RCC 7860 (cell line): ENCODE measurements at places on chromosomes 5 and 9.

DNA sequence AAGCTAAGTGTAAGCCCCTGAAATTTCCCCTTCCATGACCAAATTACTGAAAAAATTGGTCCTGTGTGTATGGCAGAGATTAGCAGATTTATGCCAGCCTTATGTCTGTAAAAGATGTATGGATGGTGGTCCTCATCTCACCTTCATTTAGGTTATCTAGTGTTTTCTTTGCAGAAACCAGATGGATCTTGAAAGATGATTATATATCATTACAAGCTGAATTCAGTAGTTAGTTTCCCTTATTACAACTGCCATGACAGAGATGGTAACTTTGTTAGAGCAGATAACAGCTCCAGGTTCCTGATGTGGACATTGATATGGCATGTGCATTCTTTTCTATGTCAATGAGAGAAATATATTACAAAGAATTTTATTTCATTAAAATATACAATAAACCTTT is 1403.2 kb upstream of the CDH6 start:
- DNase-seq: no peak

DNA sequence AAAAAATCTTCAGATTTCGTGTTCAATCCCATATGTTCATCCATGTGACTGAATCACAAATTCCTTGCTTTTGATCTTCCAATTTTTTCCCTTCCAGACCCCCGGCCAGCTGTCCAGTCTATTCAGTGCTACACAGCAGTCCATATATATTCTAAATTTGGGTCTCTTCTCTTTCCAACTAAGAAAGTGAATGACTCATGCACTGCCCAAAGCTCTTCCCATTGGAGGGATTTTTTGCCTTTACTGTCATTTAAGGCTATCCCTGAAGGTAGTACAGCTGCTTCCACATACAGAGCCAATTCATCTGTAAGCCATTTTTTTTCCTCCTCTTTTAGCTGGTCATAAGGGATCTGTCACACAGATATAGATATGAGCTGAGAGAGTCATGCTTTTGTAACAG is 478.3 kb downstream of the DMRT2 start:
- DNase-seq: no peak

DNA sequence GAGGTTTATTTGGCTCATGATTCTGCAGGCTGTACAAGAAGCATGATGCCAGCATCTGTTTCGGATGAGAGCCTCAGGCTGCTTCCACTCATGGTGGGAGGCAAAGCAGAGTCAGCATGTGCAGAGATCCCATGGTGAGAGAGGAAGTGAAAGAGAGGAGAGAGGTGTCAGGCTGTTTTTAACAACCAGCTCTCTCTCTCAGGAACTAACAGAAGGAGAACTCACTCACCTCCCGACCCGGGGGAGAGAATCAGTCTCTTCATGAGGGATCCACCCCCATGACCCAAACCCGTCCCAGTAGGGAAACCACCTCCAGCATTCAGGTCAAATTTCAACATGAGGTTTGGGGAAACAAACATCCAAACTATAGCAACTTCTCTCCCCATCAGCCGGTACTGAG is 187.7 kb downstream of the ENC1 start:
- no peak for DNase-seq

- DNase-seq: no peak
Measured at GRCh38 chr9:137445930-137446431, 4.8 kb upstream of the ENTPD8 start.

DNA sequence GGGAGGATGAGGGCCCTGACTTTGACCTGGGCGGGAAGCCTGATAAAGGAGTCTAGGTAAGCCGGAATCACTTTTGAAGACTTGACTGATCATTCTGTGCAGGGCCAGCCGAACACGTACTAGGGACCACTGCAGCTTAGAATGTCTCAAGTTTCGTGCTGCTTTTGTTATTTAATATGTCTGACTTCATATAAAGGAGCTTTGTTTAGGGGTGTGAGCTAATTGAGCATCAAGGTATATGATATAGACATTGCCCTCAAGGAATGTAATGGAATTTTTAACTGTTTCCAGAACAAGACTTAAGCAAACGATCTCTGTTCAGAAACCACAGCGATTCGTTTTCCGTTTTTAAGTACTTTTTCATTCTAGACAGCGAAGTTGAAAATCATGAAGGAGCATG is 173.0 kb downstream of the SEMA6A start:
- DNase-seq: no peak

DNA sequence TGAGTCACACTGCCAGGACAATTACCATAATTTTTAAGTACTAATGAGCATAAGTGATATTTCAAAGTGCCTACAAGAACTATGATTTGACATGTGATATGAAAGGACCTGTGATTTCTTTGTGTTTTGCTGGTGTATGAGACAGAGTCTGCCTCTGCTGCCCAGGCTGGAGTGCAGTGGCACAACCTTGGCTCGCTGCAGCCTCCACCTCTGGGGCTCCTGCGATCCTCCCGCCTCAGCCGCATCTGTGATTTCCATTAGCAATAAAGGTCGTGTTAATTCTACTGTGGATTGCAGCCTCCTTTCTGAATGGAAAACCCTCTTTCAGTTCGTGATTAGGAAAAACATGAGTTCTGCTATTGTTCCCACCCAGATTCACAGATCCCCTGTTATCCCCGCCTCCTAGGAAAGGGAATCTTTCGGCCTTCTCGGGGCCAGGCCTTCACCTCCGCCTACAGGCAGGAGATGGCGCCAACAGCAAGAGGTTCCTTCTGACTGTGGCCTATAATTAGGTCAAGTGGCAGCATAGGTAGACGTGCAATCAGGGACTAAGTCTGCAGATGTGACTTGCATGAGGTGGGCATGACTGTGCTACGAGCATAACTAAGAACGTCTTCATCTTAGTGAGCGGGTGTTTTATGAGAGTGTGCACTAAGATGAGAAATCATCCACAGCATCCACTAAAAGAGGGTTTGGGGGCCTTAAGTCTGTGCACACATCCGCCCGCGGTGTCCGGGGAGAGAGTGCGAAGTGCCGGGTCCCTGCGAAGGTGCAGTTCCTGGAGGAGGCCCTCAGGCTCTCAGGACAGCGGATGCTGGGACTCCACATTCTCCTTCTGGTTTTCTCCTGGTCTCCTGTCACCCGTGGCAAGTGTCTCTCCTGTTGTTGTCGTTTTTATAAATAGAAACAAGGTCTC is 23.1 kb downstream of the TRIM7 start:
- DNase-seq: peak; percentile 59

DNA sequence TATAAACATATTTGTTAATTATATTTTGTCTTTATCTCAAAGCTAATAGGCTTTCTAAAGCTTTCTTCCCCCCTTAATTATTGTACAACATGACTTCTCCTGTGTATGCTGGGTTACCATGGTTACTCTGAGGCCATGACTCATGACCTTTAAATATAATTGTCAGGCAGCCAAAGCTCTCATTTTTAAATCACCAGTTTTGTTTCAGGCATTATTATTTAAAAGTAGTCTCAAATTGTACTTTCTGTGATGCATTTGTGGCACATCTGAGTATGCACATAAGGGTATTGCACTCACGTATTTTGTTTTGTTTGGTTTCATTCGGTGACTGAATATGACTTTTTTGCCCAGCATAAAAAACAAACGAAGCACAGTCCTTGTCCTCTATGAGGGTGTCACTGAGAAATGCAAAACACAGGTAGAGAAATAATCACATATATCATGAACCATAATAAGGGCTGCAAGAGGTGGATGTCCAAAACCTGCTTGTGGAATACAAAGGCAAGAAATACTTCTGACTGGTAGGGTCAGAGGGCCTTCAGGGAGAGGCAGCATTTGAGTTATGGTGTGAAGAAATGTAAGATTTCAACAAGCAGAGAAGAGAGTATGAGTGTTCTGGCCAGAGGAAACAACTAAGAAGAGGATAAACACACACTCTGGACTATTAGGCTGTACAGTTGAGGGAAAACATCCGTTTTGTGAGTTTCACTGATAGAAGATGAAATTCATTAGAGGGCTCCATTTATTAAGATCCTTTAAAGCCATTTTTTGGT is 2.1 kb downstream of the CCDC192 start:
- peak; percentile 59 for DNase-seq

DNA sequence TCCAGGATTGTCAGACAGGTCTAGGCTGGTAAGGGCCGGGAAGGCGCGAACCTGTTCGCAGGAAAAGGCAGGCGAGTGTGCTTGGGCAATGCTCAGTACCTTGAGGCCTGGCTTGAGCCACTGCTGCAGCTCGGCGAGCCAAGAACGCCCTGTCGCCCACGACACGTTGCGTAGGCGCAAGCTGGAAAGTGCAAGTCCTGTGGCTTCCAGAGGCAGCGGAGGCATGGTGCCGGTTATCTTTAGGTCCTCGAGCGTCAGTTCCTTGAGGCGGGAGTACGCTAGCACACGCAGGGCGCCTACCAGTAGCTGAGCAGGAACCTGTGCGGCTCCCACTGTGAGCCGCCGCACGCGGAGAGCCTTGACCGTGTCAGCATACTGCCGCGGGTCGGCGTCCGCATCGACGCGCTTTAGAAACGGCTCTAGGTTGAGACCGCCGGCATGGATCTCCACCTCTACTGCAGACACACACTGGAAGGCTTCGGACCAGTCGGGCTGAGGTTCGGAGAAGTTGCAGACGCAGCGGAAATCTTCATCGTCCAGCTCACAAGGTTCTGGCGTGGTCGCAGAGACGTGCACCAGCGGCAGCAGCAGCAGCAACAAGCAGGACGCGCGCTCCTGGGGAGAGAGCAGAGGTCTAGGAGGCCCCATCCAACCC is 482 bp downstream of the CD14 start:
- DNase-seq: no peak

GRCh38 chr9:123925819-123926218 is 4.1 kb downstream of the DENND1A start:
- DNase-seq: peak; percentile 33

GRCh38 chr9:15724016-15724415 is 171.2 kb downstream of the CCDC171 start:
- no peak for DNase-seq
